ENCODE measurements at places on chromosomes 5 and 9.

DNA sequence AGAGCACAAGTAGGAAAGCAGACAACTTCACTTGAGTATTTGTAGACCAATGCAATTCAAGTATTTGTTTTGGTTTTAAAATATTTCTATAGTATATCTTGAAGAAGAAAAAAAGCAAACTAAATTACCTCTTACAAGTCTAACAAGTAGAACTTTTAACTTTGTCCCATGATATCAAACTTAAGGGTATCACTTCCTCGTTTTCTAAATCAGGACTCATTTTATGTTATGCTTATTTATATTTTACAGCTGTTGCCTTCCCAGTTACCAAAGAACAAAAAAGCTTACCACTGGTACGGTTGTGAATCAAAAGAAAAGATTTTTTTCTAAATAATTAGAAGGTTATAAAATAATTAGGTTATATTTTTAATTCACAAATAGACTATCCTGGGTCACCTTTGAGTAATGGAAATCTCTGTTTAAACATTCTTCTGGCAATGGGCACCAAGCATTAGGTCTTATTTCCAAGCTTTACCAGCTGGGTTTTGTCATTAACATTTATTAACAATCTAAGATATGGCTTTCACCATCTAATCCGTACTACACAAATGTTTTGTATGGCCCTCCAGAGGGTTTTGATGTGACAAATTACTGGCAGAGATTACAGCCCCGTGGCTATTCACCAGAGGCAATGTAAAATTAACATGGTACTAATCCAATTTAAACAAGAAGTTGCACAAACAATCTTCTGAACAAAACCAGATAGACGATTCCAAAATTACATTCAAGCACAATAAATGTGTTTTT lies 63.6 kb downstream of the CEP120 start:
- no peak for DNase-seq

DNA sequence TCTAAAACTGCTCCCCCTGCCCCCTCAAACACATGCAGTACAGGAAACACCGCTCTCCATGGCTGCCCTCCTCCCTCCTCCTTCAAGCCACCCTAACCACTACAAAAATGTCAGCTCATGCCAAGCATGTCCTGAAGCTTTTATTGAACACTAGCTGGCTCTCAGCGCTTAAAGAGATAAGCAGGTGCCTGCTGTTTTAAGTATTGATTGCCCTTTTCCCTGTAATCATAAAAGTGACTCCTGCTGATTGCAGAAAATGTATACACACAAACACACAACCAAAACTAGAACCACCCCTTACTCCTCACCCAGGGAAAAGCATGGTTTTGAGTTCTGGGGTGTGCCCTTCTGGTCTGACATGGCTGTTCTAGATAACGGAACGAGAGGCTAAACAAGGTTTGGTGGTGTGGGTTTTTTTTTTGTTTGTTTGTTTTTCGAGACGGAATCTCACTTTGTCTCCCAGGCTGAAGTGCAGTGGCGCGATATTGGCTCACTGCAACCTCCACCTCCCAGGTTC lies 3.7 kb upstream of the UCK1 start:
- DNase-seq = no peak

DNA sequence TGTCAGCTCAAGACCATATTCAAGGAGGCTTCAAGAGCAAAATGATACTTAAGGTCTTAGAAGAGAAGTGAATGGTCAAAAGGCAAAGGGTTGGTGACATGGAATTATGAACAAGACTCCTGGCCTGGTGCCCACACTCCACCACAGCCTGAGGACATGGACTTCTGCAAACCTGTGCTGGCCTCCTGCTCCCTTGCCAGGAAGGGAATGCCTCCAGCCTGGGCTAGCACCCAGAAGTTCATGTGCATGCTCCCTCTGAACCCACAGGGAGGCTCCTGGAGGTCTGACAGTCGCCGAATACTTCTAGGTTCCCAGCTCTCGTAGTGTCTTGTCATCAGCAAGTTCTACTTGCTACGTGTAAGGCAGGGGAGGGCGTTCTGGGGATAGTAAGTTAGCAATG lies 156.7 kb downstream of the FSTL4 start:
- DNase-seq = no peak

- DNase-seq = no peak
Observed at GRCh38 chr5:15643731-15644130, 143.8 kb downstream of the FBXL7 start.

DNA sequence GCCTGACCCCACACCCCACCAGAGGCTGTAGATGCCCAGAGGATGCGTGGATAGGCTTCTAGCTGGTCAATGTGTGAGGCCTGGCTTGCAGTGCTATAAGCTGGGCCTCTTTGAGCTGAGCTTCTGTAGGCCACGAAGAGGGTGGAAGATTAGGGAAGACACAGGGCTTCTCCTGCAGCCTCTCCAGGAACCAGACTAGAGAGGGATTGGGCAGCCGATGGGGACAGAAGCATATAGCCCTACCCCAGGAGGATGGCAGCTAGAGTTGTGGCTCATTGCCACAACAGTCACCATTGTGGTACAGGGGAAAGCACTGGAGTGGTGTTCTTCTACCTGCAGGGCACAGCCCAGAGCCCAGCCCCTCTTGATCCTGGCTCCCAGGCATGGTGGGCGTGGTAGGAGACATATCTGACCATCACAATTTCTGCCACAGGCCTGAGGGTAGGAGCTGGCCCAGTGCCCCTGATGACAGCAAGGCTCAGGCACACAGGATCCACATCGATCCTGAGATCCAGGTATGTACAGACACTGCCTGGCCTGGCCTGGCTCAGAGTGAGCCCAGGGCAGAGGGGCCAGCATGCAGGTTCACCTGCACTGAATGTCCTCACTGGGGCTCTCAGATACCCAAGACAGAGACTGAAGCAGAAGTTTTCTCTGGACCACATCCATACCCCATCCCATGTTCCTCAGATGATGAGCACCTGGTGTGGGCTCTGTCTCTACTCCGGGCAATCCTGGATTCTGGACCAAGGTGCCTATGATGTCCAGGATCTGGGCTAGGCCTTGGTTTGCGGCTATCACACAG lies 8.7 kb downstream of the PDLIM4 start:
- no peak for DNase-seq

DNA sequence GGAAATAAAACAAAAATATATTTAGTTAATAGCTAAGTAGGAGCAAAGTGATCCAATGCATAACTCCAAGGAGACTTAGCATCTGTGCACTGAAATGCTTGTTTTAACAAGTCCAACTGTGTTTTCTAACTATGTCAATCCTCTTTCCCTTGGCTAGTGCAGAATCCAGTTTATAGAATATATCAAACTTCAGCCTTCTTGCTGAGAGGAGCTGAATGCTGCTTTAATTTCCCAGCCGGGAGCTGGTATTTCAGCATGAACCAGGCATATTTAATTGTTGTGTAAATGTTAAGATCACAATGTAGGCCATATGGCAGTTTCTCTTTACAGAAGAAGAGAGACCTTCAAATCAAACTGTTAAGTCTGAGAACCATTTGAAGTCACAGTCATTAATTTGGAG lies 411.7 kb downstream of the HCN1 start:
- no peak for DNase-seq

DNA sequence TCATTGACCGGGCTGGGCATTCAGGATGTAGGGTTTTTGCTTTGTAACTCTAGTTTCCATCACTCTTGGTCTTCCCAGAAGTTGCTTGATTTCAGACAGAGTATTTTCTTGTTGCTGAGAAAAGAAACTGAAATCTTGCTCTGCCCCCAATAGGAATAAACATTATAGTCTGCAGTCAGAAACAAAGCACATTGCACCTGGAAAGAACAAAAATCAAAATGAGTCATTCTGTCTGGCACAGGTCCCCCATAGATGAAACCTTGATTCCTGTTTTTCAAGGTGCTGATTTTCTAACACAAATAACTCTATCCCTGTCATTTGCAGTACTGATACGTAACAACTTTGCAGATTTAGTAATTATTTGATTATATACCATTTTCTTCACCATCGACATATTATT lies 232.1 kb downstream of the FBXO4 start:
- DNase-seq = no peak

- DNase-seq = no peak
Observed at GRCh38 chr5:88089719-88090390, 178.8 kb downstream of the TMEM161B start.

Measured in HEK293T (cell line).